ENCODE measurements at places on chromosomes 6 and 20.

GRCh38 chr20:46970937-46971630 is 76.4 kb downstream of the EYA2 start:
- DNase-seq = no peak

- no peak for DNase-seq
Observed at GRCh38 chr6:156254240-156254639, 522.9 kb upstream of the ARID1B start.

- no peak for DNase-seq
Observed at GRCh38 chr20:12722091-12722490, 286.7 kb upstream of the SPTLC3 start.

- no peak for DNase-seq
Observed at GRCh38 chr6:122709922-122710512, 69.5 kb upstream of the FABP7 start.

GRCh38 chr20:8661229-8661952 is 407.5 kb upstream of the PLCB4 start:
- DNase-seq = no peak

GRCh38 chr6:132202574-132202973 is 198.7 kb downstream of the MOXD1 start:
- DNase-seq = no peak

DNA sequence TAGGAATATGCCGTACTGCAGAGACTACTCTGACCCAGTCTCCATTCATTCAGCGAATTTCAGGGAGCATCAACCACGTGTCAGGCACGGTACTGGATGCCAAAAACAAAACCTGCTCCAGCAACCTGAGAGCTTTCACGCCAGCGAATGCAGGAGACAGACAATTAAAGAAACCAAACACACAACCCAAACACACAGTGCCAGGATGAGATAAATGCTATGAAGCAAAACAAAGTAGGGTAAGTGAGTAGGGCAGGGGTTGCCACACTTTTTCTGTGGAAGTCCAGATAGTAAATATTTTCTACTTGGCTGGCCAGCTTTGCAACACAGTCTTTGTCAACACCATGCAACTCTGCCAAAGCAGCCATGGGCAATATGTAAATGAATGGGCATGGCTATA is 10.0 kb downstream of the MOCS1 start:
- no peak for DNase-seq

DNA sequence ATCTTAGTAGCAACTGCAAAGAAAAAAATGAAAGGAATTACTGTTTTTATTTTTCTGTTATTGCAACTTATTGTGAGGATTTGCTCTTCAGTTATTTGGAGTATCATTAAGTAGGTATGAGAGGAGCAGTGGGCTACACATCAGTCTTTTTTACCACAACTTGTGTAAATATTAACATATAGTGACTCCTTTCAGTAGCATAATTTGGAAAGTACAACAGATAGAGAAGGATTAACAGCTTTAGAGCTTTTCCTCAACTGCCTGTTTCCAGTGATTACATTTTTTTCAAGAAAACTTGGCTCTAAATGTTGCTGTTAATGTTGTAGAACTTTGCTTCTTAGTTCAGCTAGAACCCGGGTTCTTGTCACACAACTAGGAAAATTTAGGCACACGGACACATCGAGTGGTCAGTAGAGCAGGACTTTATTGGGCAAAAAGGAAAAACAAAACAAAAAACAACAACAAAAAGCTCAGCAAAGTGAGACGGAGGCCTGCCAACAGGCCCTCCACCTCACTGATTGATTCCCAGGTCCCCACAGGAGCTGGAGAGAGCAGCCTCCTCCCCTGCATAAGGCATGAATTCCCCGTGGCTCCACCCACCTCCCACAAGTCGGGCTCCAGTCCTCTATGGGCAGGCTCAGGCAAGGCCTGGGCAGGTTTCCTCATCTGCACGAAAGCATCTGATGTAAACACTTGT is 75.1 kb downstream of the ADGRG6 start:
- no peak for DNase-seq

- no peak for DNase-seq
Observed at GRCh38 chr20:24643731-24644626, 174.6 kb downstream of the SYNDIG1 start.

DNA sequence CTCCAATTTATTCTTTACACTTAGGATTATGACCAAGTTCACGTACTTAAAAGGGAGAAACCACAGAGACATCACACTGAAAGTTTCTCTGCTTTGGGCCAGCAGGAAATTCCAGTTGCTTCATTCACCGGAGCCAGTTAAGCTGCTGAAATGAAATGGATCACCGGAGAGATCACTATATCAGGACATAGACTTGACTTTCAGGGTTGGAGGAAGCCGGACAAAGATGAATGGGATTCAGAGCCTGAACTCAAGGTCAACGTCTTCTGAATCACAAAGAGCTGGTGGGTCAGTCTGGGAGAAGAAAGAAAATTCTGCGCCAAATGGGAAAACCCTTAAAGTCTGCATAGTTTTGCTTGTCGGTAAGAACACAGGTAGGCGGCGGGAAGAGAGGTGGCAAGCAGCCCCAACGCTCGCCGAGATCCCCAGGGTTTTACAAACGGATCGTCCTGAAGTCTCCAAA is 81.9 kb upstream of the CCDC28A start:
- DNase-seq = no peak

GRCh38 chr6:106119546-106119945 is 33.4 kb downstream of the PRDM1 start:
- no peak for DNase-seq

GRCh38 chr6:128370072-128370471 is 150.3 kb downstream of the PTPRK start:
- DNase-seq = no peak

DNA sequence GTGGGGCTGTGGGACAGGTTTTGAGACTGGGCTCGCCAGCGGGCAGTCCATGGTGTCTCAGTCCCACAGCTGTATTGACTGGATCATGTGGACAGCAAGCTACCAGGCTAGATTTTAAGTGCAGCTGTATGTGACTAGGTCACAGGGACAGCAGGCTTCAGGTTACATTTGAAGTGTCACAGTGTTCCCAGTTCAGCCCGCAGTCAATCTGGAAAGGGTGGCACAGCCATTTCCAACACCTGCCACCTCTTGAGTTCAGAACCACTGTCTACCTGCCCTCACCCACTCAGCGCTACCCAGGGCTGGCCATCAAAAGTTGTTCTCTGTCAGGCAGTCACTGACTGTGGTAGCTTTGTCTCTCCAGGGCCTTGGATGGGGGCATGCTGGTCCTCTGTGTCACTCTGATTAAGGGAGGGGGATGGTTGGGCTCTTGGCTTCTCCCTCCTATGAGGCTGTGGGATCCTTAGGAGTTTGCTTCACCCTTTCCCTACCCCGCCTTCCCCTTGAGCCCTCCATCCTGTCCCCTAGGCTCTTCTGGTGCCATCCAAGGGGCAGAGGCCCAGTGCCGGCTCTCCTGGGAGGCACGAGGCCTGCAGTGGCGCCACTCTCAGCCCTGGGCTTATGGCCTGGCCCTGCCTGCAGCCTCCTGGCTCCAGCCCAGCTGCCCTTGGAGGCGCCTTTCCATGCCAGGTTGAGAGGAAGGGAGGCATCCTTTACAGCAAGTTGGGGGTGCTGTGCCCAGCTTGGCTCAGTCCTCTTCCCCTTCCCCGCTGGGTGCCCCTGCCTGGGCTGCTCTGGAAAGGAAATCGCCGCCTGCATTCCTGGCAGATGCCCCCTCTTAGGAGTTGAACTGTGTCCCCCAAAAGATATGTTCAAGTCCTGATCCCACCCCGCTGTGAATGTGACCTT is 44.9 kb downstream of the PNLDC1 start:
- DNase-seq = peak; percentile 65

GRCh38 chr6:25359191-25359861 is 80.2 kb downstream of the CARMIL1 start:
- DNase-seq = no peak

GRCh38 chr20:53316206-53316937 is 277.3 kb downstream of the ZNF217 start:
- no peak for DNase-seq

GRCh38 chr20:25543068-25543467 is 42.3 kb downstream of the NINL start:
- no peak for DNase-seq

DNA sequence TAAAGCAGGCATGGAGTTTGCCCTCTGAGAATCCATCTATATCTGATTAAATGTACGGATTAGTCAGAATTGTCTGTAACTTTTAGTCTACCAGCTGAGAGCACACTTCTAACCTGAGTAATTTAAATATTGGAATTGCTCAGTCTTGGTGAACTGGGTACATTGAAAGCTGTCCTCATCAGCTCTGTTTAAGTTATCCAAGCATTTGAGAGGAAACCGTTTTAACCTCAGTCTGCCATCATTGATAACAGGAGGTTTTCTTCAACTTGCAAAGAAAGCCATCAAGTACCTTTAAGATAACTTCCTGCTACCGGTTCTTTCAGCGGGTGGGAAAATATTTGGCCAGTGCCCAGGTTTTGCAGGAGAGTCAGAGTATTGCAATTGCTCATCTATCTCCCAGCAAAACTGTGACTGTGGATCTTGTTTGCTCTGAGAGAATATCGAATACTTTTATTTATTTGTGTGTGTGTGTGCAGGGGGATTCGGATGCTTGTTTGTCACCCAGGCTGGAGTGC is 31.1 kb upstream of the F13A1 start:
- DNase-seq = no peak

DNA sequence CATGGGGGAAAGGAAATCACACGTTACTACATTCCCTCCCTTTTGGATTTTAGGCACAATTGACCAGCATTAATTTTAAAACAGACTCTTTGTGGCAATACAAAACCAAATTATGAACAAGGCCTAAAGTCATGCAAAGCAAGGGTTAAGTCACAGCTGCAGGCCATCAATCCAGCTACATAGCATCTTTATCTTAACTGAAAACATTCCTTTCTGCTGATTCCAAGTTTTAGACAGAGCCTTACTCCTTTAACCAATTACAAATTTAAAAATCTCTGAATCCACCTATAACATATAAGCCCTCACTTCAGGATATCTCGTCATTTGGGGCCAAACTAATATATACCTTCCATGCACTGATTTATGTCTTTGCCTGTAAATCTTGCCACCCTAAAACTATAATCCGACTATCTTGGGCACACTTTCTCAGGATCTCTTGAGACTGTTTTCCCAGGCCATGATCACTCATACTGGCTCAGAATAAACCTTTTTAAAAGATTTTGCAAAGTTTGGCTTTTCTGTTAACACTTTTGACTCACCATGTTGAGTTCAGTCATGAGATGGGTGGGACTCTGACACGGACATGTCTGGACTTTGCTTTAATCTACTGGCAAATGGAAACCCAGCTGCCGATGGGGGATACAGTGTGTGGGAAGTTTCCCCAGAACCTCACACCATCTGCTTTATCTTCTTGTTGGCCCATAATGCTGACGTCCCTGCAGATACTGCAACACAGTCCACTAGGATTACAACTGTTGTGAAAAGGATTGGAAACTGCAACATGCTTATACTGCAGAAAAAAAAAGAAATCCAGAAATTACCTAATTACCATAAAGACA is 757.0 kb downstream of the PTPRT start:
- no peak for DNase-seq

GRCh38 chr6:53894091-53894490 is 99.3 kb downstream of the LRRC1 start:
- no peak for DNase-seq

DNA sequence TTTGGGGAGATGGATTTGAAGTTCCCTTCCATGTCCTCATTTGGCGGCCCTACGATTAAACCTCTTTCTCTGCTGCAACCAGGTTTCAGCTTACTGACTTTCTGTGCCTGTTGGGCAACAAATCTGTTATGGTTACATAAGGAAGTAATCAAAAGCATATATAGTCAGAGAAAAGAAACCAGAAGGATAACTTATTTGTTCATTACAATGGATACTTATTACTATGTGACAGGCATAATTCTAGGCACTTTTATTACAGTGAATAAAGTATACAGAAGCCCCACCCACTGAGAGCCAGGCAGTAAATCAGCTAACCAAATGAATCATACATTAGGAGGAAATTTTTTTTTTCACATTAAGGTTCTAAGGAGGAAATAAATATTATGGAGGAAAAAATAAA is 9.6 kb upstream of the TRIM31 start:
- no peak for DNase-seq

GRCh38 chr6:119586250-119586882 is 236.8 kb upstream of the MAN1A1 start:
- DNase-seq = no peak

- DNase-seq = no peak
Observed at GRCh38 chr6:142013287-142013686, 119.4 kb upstream of the GJE1 start.

- DNase-seq = no peak
Observed at GRCh38 chr20:8265588-8265987, 133.5 kb downstream of the PLCB1 start.

DNA sequence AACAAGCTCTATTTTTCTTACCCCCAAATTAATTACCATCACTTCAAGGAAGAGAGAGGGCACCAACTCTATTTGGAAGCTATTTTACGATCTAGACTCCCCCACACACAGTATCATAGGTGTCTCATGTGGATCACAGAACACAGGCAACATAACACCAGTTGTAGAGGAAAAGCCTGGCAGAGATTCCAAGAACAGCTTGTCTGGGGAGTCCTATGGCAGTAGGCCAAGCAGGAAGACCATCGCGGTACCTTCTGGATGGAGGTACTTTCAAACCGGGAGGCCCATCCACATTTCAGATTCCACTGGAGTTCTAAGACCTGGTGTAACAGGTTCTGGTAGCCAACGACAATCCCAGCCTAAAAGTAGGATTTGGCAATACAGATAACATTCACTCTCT is 37.6 kb upstream of the SPDEF start:
- DNase-seq = no peak

- no peak for DNase-seq
Observed at GRCh38 chr20:37816003-37816402, 86.9 kb upstream of the VSTM2L start.

GRCh38 chr20:7879883-7880282 is 60.4 kb downstream of the HAO1 start:
- DNase-seq = no peak

- DNase-seq = no peak
Observed at GRCh38 chr6:158611541-158612370, 32.8 kb downstream of the DYNLT1 start.

- no peak for DNase-seq
Observed at GRCh38 chr6:36220226-36220625, 23.7 kb downstream of the BRPF3 start.

DNA sequence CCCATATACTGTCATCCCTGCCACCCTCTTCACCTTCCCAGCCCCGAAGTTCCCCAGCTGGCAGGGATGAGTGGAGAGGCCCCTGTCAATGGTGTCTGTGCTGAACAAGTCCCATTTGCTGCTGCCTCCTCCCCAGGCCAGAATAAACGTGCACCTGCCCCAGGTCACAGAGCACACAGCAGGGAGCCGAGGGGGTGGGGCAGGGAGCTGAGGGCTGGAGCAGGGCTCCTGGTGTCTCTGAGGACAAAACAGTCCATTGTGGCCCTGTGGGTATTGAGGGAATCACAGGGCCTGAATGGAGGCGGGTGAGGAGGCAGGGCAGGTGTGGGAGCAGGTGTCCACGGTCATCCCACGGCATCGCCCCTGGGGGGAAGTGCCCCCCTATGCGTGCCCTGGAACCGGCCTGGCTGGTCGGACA is 55.8 kb downstream of the SNAI1 start:
- no peak for DNase-seq
